ENCODE measurements at places on chromosomes 13 and 19.

GRCh38 chr19:19849056-19849455 lies 16.6 kb upstream of the ZNF253 start:
- no peak for DNase-seq

GRCh38 chr13:113407103-113407530 lies 43.2 kb upstream of the GRTP1 start:
- DNase-seq, result no peak

DNA sequence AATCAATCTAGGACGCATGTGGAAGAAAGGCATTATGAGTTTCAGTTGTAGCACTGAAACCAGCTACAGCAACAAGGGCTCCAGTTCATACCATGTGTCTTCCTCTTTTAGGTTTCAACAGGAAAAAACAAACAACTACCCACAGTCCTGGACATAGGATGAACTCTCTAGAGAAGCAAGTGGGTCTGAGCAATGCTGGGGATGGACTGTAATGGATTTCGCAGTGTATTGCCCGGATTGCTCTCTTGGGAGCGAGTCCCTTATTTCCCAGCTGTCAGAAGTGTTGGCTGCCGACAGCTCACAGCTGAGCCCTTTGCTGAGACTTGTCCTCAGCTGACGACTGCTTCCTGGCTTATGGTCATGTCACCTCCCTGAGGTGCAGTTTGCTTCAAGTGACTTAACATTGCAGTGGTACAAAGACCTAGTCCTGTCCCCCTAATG lies 12.1 kb upstream of the MYCBP2 start:
- DNase-seq, result no peak

DNA sequence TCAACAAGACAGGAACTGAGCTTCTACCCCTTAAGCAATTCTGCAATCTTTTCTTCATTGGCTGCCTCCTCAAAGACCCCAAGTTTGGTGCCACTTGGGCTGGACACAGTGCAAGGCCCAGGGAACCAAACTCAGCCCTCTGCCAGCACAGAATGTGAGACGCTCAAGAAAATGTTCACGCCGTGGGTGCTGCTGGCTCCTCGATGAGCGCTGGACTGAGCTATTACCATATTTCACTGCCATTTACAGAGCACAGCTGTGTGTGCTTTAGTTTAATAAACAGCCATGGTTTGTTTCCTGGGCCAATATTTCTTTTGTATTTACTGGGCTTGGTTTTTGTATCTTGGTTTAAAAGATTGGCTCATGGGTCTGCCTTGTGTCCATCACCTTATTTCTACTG lies 138.8 kb upstream of the VSTM2B start:
- DNase-seq, result no peak
